Activated T-helper 1 cell treated with anti-CD3 and anti-CD28 coated beads, Interleukin-2, amount 50 U/mL, for 16 hours (primary cell): ENCODE measurements at places on chromosomes 3 and 15.

DNA sequence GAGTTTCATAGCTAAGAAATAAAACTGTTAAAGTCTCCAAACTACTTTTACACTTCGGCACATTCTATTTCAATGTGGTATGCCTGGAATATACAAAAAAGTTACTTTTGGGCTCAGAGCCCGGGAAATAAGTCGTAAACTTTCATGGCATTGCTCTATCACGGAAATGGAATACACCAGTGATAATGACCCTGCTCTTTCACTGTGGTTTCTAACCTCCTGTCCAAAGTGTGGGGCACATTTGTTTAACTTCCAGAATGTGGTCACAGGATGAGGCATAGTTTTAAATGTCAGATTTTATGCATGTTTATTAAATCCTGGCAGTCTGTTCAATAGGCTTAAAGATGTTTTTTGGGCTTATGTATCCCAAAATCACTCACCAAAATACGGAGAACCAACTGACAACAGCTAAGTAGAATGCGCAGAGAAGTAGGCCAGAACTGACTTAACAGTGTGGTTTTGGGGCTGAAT is 5.1 kb downstream of the CXCR6 start:
- no peak for DNase-seq

- no peak for DNase-seq
Observed at GRCh38 chr3:77376511-77376910, 336.6 kb downstream of the ROBO2 start.

DNA sequence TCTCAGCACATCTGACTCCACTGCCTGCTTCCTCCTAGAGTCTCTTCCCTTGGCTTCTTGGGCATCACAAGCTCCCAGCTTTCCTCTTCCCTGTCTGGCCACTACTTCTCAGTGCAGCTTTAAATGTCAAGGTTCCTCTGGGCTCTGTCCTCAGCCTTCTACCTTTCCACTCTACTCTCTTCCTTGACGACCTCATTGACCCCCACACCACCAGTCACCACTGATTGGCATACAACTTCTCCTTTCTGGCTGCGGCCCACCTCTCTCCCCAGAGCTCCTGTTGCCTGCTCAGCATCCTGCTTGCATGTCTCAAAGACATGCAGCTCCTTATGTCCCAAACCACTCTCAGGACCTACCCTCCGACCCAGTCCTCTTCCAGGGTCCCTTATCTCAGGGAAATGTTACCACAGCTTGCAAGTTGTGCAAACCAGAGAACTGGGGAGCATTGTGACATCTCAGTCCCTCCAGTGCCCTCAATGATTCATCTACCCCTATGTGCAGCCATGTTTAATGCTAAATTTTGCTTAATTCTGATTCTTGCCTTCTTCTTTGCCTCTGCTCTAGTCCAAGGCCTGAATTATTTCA is 49.9 kb downstream of the TRPM1 start:
- DNase-seq = no peak

DNA sequence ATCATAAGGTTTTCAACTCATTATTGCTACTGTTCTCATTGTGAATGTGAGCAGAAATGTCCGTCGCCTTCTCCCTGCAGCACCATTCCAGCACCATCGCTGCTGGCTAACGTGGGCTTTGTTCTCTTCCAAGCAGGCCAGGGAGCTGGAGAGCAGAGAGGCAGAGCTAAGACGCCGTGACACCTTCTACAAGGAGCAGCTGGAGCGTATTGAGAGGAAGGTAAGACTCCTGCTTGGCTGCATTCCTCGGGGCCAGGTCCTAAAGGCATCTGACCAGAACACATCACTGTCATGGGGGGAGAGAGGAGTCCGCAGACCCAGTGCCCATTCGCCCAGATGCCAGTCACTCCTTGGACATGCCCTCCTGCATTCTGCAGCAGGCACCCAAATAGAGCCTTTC is 130.4 kb upstream of the PLXNA1 start:
- DNase-seq = no peak

DNA sequence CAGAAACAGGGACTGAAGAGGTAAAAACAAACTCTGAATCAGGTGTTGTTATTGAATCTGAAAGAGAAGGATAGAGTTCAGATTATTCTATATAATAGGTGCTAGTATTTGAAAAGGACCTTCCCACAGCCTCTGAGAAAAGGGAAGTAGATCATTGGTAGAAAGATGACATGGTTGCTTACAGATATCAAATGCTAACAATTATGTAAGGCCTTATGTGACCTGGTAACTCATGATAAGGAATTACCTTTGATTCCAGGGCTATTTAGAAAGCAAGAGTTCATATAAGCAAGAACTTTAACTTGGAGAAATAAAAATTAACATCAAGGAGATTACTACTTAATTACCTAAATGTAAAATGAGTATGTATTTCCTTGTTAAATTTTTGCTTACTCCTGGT is 7.6 kb downstream of the SLC27A2 start:
- no peak for DNase-seq

DNA sequence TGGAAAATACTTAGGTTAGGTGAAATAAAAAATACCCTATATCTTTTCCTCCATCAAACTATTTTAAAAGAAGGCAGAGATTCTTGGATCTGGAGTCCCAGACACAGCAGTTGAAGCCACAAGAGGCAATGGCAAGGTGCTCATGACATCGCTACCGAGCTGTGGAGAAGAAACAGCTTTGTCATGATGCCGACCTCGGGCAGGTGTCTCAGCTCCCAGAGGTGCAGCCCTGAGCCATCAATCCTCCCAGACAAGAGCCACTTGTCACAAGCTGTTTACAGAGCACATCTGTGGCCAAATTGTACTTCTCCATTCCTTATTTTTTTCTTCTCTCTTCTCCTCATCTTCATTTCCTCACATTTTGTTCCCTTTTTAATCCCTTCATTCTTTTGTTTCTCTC is 50.8 kb downstream of the GPR176 start:
- DNase-seq = no peak

GRCh38 chr3:183468424-183468823 is 40.0 kb upstream of the MCF2L2 start:
- no peak for DNase-seq

DNA sequence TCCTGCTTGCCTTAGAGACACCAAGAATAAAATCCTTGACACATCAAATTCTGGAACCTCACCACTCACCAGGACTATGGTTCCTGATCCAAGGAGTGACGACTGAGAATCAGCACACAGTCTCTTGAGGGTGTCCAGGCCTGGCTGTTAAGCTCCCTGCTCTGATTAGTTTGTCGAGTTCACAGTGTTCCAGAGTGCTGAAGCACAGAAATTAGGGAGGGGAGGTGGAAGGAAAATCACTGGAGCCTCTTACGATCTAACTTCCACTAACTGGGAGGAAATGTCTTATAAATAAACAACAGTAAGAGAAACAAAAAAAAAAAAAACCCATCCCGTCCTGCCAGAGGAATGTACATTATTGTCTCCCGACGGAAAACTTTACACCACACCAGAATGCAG is 330.2 kb downstream of the TIGIT start:
- no peak for DNase-seq
